ENCODE measurements at places on chromosomes 16 and 17. TPM values are rescaled to one million over a fixed set of nuclear protein-coding genes. Genes with fewer than 3 reads are reported as not detected.
A peak's percentile ranks its signal among the peaks of the same experiment; 100 is the strongest.

- no peak for DNase-seq
These were observed 519.8 kb downstream of the TMEM114 start for GRCh38 chr16:8070506-8070905.

Gene PHOSPHO1
- total RNA-seq, result not detected

DNA sequence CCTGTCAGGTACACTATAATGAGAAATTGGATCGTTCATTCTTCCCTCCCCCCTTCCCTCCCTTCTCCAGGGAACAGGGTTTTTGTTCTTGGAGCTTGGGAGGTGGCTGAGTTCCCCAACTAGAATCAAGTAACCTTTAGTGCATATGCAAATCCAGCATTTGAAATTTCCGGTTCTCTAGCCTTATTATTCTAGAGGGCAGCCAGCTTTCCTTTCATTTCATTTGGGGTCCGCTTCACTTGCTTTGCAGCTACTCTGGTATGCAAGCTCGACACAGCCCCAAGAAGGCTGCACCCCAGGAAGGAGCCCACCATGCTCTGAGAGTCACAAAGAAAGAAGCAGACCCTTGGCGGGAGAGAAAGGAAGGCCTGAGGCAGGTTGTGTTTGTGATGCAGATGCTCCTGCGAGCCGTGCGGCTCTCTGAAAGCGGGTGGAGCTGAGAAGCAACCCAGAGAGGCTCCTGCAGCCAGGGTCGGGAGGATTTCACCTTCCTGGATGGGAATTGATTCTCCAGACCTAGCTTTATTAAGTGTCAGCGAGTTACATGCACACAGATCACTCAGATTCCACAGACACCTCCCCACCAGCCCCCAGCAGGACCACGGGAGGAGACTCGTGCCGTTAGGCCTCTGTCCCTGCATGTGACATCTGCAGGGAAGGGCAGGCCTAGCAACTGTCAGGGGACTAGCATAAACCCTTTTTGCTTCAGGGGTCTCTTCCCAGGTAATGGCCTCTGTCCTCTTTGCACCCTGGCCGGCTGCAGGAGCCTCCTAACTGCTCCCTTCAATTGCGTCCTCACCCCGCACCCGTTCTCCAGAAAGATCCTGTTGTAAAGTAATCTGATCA is 34.5 kb downstream of the PMM2 start:
- no peak for DNase-seq

DNA sequence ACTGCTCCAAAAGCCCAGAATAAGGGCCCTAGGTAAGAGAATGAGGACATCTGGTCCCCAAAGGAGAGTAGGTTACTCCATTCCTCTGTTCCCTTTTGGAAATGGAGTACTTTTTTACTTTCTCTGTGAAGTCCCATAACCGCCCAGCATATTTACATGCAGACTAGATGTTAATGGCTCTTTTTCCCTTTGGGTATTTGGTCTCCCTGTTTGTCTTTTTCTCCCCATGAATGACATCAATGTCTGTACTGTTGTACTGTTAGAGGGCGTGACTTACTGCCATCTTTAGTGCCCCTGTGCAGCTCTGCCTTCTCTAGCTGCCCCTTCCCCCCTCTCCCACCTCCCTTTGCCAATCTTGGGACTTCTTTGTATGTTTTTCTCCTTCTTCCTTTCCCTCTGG is 19.0 kb downstream of the GPR179 start:
- no peak for DNase-seq

- DNase-seq, result no peak
These were observed 169.5 kb downstream of the STX8 start for GRCh38 chr17:9406046-9406606.

GRCh38 chr16:81852347-81852746 is 73.3 kb downstream of the PLCG2 start:
- no peak for DNase-seq

DNA sequence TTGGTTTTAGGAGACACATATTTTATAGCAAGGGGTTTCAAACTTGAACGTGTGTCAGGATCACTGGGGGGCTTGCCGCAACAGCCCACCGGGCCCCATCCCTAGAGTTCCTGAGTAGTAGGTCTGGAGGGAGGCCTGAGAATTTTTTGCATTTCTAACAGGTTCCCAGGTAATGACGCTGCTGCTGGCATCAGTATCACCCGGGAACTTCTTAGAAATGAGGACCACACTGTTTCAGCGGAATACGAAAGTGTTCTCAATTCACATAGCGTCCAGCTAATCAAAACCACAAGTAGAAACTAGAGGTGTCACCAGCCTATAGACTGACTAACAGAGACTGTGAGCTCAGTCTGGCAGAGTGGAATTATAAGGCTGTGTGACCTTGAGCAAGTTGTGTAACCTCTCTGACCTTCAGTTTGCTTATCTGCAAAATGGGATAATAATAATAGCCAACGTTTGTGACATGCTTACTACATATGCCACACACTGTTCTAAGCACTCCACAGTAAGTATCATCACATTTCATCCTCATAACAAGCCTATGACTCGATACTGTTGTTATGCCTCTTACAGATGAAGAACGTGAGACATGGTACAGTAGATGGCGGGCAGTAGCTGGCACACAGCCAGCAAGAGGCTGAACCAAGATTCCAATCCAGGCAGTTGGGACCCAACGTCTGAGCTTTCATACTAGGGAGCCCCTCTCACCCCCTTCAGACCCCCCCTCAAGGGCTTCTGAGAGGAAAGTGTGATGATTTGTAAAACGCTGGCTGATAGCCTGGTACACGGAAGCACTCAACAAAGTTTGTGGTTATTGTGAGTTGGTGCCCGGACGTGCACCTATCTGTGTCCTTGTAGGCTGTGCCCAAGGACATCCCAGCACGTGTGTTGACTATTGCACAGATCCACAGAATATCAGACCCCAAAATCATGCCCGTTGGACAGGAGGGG is 4.6 kb upstream of the ICAM2 start:
- DNase-seq, result peak; percentile 22

Gene MEOX1
- 0.50 TPM for total RNA-seq

DNA sequence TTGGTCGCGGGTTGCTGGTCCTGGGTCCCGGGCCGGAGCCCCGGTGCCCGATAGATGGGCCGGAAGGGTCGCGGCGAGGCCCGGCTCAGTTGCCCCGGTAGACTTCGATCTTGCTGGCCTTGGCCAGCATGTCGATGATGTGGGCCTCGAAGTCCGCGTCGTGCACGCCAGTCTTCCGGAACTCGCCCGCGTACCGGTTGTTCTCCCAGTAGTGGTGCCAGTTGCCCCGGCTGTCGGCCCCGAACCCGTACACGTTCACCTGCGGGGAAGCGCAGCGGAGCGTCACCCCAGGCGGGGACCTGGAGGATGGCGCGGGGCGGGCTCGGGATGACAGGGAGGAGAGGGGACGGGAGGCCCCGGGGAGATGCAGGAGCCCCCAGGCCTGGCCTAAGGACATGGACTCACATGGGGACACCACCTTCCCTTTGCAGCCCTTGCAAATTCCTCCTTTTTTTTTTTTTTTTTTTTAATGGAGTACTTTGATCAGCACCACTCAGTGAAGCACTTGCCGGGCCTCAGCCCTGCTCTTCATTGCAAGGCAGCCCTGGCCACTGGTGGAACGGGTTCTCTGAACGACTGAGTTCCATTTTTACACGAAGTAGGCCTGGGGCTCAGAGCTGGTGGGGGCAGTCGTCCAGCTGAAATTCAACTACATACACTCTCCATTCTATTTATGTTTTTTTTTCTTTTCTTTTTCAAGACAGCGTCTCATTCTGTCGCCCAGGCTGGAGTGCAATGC is 35.1 kb downstream of the DDX19A start:
- no peak for DNase-seq

Measured in CD4-positive, alpha-beta T cell (primary cell).